Neural cell (in vitro differentiated cells): ENCODE measurements at places on chromosomes 2 and 18. TPM values are rescaled to one million over a fixed set of nuclear protein-coding genes. Genes with fewer than 3 reads are reported as not detected.

FBXO36 gene
- polyA plus RNA-seq: 5.4 and 6.3 TPM in 2 replicates

CCDC141 gene
- polyA plus RNA-seq: 0.27 and 0.34 TPM in 2 replicates

LRRTM4 gene
- polyA plus RNA-seq: 37.1 and 37.3 TPM in 2 replicates

HRH4 gene
- 0.12 TPM in 1 of 2 replicates, not detected in the other for polyA plus RNA-seq
